Activated CD8-positive, alpha-beta memory T cell treated with anti-CD3 and anti-CD28 coated beads for 24 hours (primary cell): ENCODE measurements at places on chromosomes 12 and 14.

- DNase-seq: no peak
Measured at GRCh38 chr14:100772607-100773165, 46.0 kb downstream of the DLK1 start.

- DNase-seq: peak; percentile 87
Measured at GRCh38 chr12:51590347-51591015, 552 bp upstream of the SCN8A start.

GRCh38 chr12:124727922-124728321, 135.7 kb downstream of the SCARB1 start:
- DNase-seq: no peak

- no peak for DNase-seq
Measured at GRCh38 chr14:32940066-32940651, 1.5 kb downstream of the NPAS3 start.

DNA sequence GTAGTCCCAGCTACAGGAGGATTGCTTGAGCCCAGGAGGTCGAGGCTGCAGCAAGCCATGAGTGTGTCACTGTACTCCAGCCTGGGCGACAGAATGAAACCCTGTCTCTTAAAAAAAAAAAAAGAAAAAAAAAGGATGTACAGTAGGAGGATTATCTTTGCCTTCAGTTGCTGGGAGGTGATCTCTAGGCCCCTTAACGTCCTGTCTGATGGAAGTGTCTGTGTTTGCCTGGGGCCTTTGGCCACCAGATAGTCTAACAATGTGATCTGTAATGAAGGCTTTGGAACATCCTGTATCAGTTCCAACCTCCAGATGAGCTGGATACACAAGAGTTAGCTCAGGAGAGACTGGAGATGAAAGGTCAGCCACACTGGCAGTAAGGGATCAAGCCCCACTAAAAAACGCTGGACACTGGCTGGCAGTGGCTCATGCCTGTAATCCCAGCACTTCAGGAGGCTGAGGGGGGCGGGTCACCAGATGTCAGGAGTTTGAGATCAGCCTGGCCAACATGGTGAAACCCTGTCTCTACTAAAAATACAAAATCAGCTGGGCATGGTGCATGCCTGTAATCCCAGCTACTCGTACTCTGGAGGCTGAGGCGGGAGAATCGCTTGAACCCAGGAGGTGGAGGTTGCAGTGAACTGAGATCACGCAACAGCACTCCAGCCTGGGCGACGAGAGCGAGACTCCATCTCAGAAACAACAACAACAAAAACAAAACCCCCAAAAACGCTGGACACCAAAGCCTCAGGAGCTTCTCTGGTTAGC, 19.0 kb upstream of the HNF1A start:
- no peak for DNase-seq
